ENCODE measurements at places on chromosomes 12 and 14.

DNA sequence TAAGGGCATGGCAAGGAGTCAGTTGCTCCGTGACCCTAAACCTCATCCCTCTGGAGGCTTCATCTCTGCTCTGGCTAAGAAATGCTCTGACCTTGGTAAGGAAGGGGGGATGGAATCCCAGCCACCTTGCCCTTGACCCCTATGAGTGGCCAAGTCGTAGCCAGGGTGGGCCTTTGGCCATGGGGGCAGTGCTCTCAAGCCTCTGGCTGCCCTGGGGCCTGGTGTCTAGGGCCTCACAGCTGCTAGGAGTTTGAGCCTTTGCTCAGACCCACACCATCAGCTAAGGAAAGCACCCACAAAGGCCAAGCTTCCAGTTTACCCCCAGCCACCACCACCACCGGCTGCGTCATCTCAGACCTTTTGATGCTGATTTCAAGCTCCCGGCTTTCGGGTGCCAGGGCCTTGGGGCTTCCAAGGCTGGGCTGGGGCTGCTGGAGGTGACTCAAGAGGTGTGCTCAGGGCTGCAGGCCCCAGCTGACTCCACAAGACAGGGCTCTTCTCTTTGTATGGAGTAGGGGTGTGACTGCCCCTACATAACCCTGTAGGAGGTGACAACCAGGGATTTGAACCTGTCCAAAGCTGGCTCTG, 3.7 kb downstream of the ASB2 start:
- no peak for DNase-seq

- DNase-seq, result no peak
Observed at GRCh38 chr14:64787619-64788018, 83.4 kb downstream of the PLEKHG3 start.

DNA sequence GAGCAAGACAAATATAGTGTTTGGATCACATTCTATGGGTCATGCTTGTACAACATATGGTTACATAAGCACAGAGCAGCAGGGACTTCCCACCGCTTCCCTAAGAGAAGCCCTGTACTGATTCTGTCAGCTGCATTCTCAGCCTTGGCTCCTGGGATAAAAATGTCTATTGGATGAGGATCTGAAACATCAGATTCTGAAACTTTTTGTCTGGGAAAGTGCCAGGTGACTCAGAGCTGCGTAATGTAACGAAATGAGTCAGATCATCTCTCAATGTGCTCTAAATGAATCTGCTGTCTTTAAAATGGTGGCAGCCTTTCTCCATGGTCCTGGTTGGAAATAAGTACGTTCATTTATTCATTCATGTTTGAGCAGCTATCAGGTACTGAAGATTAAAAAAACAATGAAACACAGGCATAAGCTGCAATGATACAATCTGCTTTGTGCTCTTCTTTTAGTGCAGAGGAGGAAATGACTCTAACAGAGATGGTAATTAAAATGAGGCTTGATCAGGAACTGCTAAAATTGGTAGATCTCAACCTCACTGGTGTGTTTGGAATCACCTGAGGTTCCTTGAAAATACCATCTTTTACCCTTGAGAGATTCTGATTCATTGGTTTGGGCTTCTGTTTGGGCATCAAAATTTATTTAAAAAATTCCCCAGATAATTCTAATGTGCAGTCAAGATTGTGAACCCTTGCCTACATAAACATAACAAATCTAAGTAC, 99.1 kb upstream of the NAP1L1 start:
- DNase-seq, result no peak

DNA sequence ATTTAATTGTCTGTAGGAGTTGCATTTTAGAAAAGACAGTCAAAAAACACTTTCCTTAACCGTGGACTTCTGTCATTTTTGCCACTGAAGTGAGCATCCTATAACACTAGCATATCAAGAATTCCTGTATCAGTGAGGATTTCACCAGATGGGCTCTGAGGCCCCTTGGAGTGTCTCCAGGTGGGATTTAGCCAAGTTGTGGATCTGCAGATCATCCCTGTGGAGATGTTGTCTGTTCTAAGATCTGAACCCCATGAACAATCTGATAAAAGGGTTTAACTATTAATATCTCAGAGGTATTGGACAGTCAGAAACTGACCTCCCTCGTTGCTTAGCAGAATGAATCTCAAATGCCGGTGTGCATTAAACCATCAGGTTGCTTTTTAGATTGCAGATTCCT, 165.0 kb upstream of the SRRM4 start:
- DNase-seq, result no peak

DNA sequence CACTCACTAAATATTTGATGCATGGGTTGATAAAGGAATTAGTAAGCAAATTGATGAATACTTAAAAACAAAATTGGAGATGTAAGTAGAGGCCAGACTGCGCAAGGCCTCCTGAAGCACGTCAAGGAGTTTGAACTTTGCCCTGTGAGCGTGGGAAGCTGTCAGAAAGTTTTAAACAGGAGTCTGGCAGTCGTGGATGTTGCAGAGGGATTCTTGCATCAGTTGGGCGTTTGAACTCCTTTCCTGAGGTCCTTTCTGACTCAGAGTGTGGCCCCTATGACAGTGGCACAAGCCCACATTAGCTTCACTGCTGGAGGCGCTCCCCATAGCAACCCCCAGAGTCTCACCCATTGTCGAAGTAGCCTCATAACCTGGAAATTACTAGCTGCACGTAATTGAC, 17.9 kb upstream of the IL22 start:
- DNase-seq, result no peak

DNA sequence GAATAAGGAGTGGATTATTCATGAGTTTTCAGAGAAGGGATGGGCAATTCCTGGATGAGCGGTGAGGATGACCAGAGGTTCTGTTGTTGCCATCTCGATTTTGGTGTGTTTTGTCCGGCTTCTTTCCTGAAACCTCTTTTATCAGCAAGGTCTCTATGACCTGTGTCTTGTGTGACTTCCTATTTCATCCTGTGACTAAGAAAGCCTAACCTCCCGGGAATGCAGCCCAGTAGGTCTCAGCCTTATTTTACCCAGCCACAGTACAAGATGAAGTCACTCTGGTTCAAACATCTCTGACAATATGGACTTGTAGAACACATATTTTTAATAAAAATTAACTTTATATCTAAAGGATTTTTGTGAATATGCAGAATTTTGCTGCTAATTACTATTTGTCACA, 716.4 kb downstream of the FSCB start:
- no peak for DNase-seq

DNA sequence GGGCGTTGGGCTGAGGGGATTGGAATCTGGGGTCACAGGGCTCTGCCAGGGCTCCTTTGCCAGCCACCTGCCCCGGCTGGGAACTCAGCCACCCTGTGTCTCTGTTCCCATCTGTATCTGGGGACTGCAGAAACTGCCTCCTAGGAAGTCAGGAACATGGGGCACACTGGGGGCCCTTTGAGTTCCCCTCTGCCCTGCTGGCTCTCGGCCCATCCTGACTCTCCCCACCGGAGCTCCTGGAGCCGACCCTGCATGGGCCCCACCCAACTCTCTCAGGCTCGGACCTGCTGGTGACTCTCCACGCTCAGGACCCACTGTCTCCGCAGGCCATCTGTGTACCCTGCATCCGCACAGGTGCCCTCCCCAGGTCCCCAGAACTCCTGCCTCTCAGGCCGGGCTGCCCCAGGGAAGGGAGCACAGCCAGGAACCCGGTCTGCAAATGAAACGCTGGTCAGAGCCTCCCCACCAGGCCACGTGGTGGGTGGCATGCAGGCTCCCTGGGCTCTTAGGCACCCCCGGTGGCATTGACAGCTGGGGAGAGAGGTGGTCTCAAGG, 82.8 kb downstream of the KIF26A start:
- no peak for DNase-seq

DNA sequence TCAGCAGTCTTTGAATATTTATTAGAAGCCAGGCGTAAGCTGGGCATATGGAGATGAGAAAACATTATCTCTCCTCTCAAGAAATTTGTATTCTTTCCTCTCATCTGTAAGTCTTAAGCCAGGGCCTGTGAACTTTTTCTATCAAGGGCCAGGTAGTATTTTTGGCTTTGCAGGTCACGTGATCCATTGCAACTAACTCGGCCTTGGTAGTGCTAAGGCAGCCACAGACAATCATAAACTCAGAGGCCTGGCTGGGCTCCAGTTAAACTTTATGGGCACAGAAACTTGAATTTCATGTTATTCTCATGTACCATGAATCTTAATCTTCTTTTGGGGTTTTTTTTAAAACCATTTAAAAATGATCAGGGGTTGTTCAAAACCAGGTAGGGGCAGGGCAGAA, 117.4 kb upstream of the PELI2 start:
- no peak for DNase-seq

GRCh38 chr14:47422191-47422590, 253.2 kb downstream of the MDGA2 start:
- no peak for DNase-seq

- DNase-seq, result no peak
Observed at GRCh38 chr12:112096070-112096469, 12.5 kb downstream of the NAA25 start.

DNA sequence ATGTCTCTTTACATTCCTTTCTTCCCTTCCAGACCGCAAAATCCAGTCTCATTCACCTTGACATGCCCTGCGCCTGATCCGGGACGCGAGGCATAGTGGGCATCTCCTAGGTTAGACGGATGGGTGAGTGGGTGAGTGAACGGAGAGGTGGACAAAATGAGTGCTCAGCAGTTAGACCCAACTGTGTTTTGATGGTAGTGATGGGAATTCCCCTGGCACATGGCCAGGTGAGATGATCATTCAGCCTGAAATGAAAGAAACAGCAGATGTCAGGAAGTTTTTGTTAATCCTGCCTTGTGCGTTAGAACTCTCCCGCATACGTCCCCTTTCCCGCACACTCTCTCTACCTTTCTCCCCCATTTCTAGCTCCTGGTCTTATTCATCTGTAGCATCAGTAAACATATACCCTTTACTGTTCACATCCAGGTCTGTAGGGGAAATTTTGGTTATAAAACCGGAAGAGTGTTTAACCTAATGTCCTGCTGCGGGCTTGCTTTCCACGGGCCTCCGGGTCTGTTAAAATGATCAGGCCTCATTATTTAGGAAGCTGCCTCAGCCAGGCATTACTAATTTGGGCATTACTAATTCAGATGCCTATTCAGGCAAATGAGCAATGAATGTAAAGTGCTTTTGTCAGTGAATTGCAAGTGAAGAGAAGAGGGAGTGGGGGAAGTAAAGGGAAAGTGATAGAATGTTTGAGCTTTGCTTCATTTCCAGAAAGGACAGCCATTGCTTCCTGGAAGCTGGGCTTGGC, 172.8 kb downstream of the ETV6 start:
- no peak for DNase-seq

- no peak for DNase-seq
Observed at GRCh38 chr12:92068459-92068858, 77.2 kb downstream of the BTG1 start.

- no peak for DNase-seq
Observed at GRCh38 chr12:105738051-105738450, 400.7 kb downstream of the NUAK1 start.

GRCh38 chr14:96904201-96904600, 107.0 kb downstream of the VRK1 start:
- no peak for DNase-seq

DNA sequence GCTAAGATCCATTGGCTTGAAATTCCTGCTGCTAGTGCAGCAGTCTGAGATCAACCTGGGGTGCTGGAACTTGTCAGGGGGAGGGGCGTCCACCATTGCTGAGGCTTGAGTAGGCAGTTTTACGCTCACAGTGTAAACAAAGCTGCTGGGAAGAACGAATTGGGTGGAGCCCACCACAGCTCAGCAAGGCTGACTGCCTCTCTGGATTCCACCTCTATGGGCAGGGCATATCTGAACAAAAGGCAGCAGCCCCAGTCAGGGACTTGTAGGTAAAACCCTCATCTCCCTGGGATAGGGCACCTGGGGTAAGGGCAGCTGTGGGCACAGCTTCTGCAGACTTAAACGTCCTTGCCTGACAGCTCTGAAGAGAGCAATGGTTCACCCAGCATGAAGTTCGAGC, 191.7 kb downstream of the ALG10B start:
- DNase-seq, result no peak

- no peak for DNase-seq
Observed at GRCh38 chr12:115726691-115727090, 550.8 kb downstream of the MED13L start.

DNA sequence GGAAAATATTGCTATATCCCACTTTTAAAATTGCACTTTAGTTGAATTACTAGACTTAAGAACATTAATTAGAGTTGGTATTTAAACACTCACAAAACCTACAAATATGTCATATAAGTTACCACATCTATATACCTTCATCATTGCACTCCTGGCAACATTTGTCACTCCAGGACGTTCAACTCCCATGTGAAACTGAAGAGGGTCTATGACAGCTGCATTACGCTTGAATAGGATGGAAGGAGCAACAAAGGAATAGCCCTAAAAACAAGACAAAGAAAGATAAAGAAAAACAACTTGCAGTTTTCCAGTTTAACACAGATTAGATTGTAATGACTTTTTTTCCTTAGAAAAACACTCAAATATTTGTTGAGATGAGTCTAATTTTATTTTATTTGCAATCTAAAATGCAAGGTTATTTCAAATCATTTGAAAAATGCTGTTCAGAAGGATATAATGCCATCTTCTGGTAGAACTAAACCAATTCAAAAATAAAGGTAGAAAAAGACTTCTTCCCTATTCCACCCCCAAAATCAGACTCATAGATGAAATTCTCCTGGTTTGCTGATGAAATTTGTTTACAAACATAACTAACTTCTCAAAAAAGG, 84.3 kb upstream of the TTC7B start:
- DNase-seq, result no peak

- DNase-seq, result no peak
Observed at GRCh38 chr12:50112456-50113218, 601 bp downstream of the COX14 start.

DNA sequence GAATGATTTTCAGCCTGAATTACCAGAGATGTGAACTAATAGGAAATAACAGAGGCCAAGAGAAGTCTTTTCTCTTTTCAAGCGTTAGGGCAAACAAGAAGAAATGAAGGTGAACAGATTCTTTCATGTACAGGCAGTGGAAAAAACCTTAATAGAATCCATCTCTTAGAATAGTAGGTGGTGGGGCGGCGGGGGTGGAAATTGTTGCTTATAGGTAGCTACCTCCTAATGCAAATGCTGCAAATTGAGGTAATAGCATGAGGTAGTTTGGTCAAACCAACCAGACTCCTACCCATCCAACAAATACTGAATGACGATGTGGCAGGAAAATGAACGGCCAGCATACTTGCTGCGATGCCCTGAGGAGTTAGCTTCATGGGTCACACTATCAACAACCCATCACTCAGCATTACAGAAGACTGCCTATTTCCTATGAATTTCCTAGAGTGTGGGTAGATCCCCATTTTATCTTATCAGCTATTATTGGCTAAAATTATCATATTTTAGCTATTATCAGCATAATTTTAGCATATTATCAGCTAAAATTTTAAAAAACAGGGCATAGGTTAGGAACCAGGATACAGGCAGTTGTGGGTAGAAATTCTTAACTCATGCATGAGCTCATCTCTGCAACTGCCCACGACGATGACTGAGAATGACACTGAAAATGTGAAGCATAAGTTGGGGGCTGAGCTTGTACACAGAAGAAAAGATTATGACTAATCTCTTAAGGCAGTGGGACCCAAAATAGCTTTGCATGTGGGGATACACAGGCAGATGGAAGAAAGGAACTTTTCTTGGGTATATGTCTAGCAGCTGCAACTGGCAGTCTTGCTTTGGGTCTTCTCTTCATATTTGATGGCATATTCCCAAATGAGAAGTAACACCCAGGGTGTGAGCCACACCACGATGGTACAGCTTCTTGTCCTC, 68.7 kb downstream of the NIN start:
- no peak for DNase-seq

GRCh38 chr12:62714774-62715721, 219.9 kb downstream of the PPM1H start:
- no peak for DNase-seq

Data from coronary artery (tissue), 2 donors.